ENCODE measurements at places on chromosomes 1 and 21.

DNA sequence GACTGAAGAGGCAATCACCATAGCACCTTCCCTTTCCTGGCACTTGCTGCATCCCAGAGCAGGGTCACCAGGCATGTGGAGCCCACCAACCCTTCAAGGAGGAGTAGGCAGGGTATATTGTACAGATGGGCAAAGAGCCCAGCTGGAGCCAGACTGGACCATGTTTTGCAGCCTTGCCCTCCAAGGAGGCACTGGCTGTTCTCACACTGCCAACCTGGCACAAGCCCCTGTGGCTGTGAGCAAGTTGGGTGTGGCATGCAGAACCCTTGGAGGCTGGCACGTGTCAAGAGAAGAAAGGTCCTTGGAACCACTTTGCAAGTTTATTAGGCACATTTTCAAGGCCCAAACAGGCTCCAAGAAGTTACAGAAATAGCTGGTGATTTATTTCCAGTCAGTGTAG, 146.4 kb downstream of the FOXD2 start:
- DNase-seq, result no peak

DNA sequence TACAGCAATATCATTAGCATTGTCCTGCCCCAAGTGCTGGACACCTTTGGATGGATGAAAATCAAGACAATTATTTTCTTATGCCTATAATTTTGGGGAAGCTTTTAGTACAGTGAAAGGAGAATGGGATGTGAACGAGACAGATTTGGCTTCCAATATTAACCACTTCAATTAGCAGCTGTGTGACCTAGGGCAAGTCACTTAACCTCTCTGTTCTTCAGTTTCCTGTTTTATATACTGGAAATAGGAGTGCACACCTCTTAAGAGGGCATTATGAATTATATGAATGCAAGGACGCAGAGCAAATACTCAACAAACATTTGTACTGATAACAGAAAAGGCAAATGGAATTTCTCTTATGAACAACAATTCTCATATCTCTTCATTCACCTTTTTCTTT, 18.5 kb downstream of the CYP2J2 start:
- DNase-seq, result no peak

GRCh38 chr1:119987686-119988085, 81.8 kb downstream of the NOTCH2 start:
- no peak for DNase-seq

DNA sequence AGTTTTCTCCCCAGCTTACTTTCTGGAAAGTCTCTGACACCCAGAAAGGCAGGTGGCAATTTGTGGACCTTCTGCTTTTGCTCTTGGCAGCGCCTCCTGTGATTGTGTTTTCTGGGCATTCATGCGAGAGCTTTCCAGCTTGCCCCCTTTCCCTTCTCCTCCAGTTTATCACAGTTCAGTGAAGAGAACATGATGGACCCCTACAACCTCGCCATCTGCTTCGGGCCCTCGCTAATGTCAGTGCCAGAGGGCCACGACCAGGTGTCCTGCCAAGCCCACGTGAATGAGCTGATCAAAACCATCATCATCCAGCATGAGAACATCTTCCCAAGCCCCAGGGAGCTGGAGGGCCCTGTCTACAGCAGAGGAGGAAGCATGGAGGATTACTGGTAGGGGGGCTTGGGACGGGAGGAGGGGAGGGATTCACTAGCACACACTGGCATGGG, 24.3 kb upstream of the IKBKE start:
- DNase-seq, result no peak

DNA sequence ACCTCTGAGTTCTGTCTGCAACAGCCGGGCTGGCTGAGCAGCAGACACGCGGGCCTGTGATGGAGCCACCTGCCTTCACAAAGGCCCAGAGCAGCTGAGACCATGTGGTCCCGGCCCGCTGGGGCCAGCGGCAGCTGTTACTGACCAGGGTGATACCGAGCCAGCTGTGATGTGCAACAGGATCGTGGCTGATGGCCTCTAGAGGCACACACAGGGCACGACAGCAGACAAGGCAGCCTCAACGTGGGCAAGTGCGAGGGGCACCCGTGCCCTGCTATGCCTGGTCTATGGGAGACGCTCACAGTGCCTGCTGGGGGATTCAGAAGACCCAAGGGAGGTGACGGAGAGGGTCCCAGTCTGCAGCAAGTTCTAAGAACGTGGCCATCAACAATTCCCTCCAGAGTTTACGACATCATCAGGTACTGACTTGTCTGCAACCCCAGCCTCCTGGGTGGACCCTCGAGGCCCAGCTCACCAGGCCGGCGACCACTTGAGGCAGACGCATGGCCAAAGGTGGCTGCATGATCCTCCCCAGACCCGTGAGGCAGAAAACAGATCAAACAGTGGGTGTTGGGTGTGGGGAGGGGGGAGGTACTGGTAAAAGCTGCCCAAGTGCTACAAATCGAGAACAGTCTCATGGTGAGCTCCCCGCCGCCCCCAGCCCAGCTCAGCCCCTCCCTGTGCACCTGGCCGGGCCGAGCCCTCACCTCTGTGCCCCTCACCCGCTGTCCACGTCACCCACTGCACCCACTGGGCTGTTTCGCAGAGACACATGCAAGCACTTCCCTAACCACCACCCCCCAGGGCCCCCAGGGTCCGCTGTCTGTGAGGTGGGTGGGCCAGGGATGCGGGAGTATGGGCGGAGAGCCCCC, 6.0 kb downstream of the POFUT2 start:
- DNase-seq, result no peak

Measured in HS-5 (cell line).